ENCODE measurements at places on chromosomes 4 and X.

DNA sequence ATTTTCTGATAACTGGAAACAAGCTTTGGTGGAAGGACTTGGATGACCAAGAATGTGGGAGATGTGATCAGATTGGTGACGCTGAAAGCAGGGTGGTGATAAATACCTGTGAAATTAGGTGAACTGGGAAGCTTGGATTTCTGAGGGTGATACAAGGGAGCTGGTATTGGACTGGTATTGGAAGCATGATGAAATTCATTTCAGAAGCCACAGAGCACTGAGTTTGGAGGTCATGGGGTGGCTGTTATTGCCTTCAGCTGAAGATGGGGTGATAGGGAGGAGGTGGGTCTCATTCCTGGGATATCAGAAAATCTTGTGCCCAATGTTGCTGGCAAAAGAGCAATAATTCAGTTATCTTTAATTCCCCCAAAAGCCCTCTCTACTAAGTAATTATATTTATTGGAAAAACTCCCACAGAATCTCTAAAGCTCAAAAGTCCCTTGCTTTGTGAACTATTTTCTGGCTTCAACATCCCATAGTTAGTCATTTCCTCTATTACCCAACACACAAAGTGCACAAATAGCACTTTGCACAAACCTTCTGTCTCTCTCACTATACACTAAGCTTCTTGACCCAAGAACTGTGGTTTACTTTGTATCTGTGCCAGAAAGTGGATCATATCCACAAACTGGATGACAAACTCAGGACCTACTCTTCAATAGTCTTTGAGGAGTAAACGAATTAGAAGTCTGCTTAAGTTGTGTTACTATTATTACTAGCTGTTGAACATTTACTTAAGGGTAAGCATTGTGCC, 23.1 kb upstream of the CAMK2D start:
- peak; percentile 20 for DNase-seq

DNA sequence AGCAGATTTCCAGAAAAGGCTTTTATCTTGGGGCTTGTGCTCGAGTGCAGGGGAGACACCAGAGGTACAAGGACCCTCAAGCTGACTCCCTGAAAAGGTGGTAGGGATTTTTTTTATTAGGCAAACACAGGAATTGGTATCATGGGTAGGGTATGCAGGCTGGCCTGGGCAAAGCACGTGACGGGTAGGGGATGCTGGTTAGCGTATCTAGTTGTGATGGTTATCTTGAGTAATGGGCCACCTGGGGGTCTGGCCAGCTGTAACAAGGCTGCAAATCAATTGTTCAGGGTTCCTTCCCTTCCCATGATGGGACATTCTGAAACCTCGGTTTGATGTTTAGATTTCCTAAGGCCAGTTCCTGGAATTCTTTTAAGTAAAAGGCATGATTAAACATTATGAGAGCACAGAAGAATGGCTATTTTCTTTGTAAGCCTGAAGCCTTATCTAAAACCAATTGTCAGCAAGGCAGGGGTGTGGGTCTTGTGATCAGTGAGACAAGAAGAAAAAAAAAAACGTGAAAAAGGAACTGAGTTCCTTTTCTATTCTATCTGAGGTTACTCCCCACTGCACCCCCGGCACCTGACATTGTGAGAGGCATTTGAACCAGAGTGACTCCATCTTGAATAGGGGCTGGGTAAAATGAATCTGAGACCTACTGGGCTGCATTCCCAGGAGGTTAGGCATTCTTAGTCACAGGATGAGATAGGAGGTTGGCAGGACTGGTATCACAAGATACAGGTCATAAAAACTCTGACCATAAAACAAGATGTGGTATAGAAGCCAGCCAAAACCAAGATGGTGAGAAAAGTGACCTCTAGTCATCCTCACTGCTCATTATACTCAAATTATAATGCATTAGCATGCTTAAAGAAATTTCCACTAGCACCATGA, 64.2 kb upstream of the S100G start:
- no peak for DNase-seq

DNA sequence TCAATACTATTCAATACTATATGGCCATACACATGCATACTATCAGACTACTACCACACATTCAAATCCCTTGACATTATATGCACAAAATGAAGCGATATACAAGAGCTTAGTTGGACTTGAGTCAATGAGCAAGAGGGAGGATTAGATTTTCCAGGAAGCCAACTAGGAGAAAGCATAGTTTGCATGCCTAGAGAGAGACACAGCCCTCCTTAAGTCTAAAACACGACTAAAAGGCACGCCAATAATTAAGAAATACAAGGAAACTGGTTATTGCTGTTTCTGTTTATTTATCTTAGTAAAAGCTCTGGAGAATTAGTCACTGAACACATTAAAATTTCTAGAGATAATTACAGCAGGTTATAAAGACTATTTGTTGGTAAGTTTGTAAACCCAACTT, 21.8 kb downstream of the MBNL3 start:
- no peak for DNase-seq

DNA sequence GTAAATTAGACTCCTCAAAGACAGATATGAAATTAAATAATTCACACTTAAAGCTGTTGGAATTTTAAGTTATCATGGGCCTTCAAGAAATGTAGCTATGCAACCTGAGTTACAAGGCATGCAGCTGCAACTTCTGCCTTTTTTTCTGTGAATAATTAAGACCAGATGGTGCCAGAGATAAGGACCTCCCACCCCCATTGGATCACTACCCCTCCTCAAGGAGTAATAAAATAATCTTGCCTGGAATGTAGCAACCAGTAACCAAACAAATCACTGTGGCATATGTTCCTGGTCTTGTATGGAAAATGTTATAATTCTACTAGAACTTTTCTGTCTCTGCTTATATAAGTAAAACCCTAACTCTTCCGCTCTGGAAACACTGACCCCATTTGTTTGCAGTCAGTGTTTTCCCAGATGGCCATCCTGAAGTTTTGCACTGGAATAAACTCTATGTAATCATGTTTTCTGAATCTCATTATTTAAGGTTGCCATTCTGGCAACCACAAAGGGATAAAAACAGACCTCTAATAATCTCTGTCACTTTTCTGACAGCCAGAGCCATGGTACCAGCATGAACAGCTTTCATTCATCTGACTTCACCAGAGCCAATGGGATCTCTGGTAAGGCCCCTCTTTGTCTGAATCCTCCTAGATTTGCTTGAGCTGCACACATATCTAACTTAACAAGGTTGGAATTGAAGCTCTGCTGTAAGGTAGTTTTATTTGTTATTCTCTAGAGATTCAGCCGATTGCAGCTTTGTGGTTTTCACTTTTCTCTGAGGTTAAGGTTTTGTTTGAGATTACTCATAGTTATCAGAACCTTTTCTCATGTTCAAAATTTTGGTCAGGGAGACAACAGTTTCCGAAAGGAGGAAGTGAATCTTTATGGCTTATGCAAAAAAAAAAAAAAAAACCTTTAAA, 274.6 kb downstream of the NAF1 start:
- no peak for DNase-seq

DNA sequence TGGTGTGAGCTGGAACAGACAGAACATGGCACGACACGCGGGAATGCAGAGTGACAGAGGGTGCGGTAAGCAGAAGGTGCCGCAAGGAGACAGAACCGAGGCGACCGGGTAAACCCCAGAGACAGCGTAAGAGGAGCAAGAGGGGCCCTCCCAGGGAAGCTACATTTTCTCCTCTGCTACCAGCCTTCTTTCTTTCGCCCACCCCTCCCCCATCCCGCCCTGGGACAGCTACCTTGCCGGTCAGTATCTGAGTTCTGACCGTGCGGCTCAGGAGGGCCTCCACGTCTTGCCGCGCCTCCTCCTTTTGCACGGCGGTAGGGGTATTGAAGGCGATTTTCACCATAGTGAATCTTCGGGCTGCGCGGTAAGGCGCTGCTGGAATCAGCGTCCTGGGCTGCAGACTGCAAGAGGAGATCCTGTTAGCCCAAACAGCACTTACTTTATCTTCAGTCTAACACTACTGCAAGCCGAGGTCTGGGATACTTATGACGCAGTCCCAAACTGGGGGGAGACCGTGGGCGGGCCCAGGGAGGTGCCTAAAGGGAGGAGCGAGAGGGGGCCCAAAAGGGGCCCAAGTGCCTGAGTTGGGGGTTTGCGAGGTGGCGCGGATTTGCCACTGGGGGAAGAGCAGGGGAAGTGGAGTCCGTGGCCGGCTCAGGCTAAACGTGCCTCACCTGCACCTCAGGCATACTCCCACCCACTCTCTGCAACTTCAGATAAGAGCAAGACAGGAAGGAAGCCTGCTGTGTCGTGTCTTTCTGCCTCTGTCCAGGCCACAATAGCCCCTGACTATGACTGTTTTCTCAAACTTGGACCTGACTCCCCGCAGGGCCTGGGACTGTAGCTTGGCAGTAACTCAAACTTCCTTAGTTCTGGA, at the start of gene ITM2A:
Gene ITM2A, minus strand, starts transcription at position 462 of the 877 bp plus-strand sequence. Its CDS starts 119 bp downstream, at position 343.
- no peak for DNase-seq

DNA sequence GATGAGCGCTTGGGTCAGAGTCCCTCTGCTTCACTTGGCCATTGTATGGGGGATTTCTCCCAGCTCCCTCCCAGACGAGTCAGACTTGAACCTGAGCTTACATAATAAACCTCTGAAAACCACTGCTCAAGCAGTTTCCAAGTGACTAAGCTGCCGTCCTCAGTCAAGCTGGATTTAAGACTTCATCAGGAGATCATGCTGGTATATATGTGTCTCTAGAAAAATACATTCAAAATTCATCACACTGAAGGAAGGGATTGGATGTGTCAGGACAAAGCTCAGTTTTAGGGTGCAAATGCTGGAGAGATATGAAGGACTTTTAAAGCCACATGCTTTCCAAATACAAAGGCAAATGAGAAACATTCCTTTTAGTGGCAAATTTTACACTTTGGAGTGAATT, 114.3 kb downstream of the QDPR start:
- no peak for DNase-seq

DNA sequence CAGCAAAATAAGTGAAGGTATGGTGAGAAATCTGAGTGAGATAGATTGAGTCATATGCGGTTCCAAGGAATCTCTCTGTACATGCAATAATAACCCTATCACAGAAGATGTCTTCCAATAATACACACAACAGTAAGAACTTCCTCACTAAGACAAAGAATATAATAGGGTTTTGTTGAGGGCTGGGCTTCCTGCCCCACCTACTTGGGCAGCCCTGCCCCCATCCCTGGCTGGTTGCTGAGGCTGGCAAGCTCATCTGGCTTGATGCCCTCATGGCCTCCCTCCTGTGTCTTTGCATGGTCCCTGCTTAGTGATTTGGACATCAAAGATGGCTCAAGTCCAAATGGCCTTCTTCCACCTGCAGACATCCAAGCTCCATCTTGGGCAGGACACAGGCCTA, 2.7 kb downstream of the GEMIN8 start:
- no peak for DNase-seq

DNA sequence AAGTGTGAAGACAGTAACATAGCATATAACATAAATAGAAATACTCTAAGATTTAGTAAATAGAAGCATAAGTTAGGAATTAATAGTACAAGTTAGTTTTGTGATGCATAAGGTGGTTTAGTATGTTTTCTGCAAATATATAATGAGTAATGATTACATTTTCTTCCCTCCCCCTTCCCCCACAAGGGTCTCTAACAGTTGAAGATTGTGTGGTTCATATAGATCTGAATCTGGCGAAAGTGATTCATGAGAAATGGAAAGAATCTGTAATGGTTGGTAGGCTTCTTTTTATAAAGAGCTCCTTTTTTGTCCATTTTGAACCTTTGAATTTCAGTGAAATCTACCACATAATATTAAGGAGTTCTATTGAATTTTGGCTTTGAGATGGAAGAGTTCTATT, 66.3 kb downstream of the N4BP2 start:
- no peak for DNase-seq

DNA sequence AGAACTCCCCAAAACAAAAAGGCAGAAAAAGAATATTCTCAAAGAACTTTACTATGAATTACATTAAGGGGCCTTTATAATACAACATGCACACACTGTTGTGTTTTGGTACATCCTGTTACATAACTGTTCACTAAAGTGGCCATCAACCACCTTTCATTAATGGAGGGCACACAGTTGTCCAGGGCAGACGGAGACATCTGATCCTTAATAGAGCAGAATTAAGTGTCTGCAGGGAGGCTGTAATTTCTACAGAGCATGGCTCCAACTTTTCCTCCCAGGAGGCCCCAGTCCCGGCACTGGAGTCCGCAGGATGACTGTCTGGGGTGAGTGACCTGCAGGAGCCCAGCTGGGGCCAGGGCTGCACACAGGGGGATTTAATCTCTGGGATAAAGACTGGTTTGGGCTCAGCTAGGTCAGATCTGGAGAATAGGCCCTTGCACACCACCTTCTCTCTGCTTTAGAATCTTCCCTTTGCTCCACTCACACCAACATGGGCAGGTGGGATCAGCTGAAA, 233.4 kb downstream of the MAML3 start:
- DNase-seq: no peak

DNA sequence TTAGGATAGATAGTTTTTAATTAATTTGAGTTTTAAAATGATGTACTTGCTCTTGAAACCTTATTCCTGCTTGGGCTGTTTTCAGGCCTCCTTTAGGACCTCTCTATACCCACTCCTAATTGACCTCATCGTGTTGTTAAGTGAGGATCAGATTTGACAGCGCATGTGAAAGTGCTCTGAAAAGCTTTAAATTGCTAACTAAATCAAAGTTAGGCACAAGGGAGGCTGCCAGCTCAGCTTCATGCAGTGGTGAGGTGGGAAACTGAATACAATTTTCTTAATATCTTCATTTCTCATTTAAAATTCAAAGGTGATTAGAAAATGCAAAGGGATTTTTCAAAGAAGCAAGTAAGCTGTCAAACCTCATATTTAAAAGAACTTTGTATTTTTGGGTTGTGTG, 20.0 kb downstream of the FHDC1 start:
- no peak for DNase-seq

DNA sequence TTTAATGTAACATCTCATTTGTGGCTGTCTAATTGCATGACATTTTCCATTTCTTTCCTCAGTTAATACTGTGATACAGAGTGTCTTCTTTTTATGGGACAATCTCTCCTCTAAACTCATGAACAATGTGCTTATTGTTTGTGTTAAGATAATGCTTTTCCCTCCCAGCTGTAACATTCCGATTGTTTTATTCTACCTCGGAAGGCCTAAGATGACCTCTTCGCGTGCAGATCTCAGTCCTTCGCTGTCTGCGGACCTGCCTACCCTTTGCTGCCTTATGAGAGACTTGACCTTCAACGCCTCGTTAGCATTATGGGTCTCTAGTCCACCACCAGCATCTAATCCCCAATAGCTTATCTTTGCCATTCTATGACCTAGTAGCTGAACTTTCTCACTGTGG, 29.8 kb upstream of the ZFP42 start:
- no peak for DNase-seq

- DNase-seq: no peak
Observed at GRCh38 chrX:18422325-18422724, 3.1 kb upstream of the CDKL5 start.

DNA sequence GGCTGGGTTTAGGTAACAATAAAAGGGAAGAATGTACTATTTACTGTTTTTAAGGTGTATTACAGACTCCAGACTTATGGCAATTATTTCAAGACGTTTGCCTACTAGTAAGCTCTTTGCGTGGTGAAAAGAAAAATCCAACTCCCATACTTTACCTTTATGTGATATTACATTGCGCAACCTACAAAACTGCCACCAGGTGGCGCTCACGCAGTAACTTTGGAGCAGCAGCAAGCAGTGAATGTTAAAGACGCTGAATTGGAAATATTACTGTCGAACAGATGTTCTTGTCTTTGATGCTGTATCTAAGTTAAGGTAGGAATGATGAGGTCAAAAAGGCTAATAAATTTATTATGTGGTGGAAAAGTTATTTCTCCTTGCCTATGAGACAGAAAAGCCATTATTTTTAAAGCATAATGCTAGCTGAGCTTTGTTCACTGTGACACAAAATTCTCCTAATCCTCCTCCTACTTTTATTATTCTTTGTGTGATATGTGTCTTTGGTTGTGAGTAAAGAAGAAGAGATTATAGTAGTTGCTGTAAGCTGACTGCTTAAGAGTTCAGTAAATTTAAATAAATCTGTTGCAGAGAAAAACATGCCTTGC, 1099.8 kb upstream of the TENM3 start:
- no peak for DNase-seq
